ENCODE measurements at places on chromosomes 12 and 14. TPM values are rescaled to one million over a fixed set of nuclear protein-coding genes. Genes with fewer than 3 reads are reported as not detected.

NDRG2 gene
- total RNA-seq = 3.1 TPM

IL22 gene
- not detected for total RNA-seq

FAM186B gene
- 0.12 TPM for total RNA-seq

BBOF1 gene
- total RNA-seq = 0.92 TPM

SYCP3 gene
- not detected for total RNA-seq

FOXN4 gene
- total RNA-seq = not detected

NFATC4 gene
- 42.5 TPM for total RNA-seq

NELL2 gene
- 0.35 TPM for total RNA-seq

GPR137C gene
- total RNA-seq = 2.1 TPM

TAS2R30 gene
- total RNA-seq = 0.73 TPM

GARIN6 gene
- not detected for total RNA-seq

DIO3 gene
- total RNA-seq = not detected

LYZ gene
- not detected for total RNA-seq

CCDC197 gene
- not detected for total RNA-seq

PMCH gene
- not detected for total RNA-seq

TSHR gene
- not detected for total RNA-seq

SLCO1B1 gene
- total RNA-seq = not detected

SYNDIG1L gene
- not detected for total RNA-seq

CLEC4A gene
- total RNA-seq = not detected

DBX2 gene
- total RNA-seq = not detected

ASIC1 gene
- total RNA-seq = 2.5 TPM

GALNT6 gene
- total RNA-seq = 102 TPM

SETD3 gene
- 44.8 TPM for total RNA-seq

EML5 gene
- total RNA-seq = not detected

EVL gene
- 37.3 TPM for total RNA-seq

KLRD1 gene
- total RNA-seq = 0.05 TPM

ADAMTS20 gene
- not detected for total RNA-seq

PRR4 gene
- total RNA-seq = 5.0 TPM

RERGL gene
- 1.1 TPM for total RNA-seq

HIGD1C gene
- not detected for total RNA-seq

COPZ1 gene
- total RNA-seq = 194 TPM

RD3L gene
- not detected for total RNA-seq

DCN gene
- total RNA-seq = 16.2 TPM

KRT2 gene
- not detected for total RNA-seq

RASAL1 gene
- total RNA-seq = not detected

TMEM52B gene
- not detected for total RNA-seq

GPR162 gene
- total RNA-seq = 2.0 TPM

RFX4 gene
- not detected for total RNA-seq

IAPP gene
- not detected for total RNA-seq

KLC1 gene
- total RNA-seq = 253 TPM

PPM1A gene
- total RNA-seq = 22.8 TPM

ARMH4 gene
- 6.6 TPM for total RNA-seq

TMEM253 gene
- total RNA-seq = 0.19 TPM

TAS2R10 gene
- total RNA-seq = 0.15 TPM

TAS2R14 gene
- 5.5 TPM for total RNA-seq

MLEC gene
- total RNA-seq = 78.3 TPM

CCDC198 gene
- 2.3 TPM for total RNA-seq

SERPINA12 gene
- total RNA-seq = not detected

OVCH1 gene
- total RNA-seq = not detected

KRT78 gene
- not detected for total RNA-seq

HPD gene
- total RNA-seq = not detected

TROAP gene
- total RNA-seq = 11.4 TPM

DPF3 gene
- total RNA-seq = 6.2 TPM

OR4E2 gene
- not detected for total RNA-seq

TMEM179 gene
- total RNA-seq = 0.53 TPM

SRRM4 gene
- total RNA-seq = not detected

EIF2S3B gene
- 2.3 TPM for total RNA-seq

REP15 gene
- 2.0 TPM for total RNA-seq

PROX2 gene
- total RNA-seq = not detected

SOX5 gene
- 1.5 TPM for total RNA-seq
